Activated CD4-positive, alpha-beta T cell treated with anti-CD3 and anti-CD28 coated beads, Interleukin-2, amount 50 U/mL, for 24 hours (primary cell): ENCODE measurements at places on chromosomes 1 and 21.

DNA sequence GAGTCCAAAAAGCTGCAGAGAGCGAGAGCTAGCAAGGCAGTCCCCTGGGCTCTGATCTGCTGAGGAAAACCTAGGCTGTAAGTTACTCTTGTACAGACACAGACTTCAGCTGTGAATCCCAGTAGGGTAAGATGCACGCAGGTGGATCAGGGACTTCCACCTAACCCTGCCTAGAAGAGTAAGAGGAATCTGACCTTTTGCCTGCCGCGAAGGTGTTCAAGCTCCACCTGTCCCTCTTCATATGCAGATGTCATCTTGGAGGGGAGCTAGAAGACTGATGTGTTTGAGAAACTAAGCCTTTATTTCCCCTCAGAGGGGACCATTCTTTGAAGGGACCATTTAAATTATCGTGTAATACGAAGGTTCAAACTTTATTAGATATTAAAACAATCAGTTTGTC lies 108.6 kb upstream of the USP24 start:
- no peak for DNase-seq

- no peak for DNase-seq
These were observed 64.6 kb upstream of the TARDBP start for GRCh38 chr1:10947691-10948462.

GRCh38 chr1:94602316-94602715 lies 60.8 kb upstream of the F3 start:
- DNase-seq: no peak

DNA sequence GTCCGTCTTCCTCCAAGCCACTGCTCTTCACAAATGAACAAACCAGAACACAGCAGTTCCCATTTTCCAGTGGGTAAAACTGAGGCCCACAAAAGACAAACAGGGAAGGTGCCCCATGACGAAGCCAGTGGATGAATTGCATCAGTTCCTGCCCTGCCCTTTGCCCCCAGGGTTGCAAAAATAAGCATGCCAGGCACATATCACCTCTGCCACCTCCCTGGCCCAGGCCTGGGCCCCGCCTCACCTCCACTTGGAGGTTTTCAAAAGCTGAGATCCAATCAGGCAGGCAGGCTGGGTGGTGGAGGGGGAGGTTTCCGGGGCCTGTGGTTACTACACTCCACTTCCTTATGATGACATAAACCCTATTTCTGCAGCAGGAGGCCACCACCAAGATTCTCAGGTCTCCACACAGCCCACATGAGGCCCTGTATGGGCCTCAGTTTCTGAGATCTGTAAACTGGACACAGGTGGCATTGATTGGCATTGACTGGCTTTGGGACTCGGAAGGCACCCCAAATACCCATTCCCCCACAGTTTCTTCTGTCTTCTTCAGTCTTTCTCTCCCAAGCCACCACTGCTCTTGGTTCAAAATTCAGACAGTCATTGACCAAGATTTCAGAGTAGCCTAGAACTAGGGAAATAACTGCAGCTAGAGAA lies 4.1 kb downstream of the KIF21B start:
- peak; percentile 65 for DNase-seq

GRCh38 chr1:24805534-24806301 lies 60.5 kb downstream of the CLIC4 start:
- DNase-seq: no peak

- no peak for DNase-seq
These were observed 493.7 kb upstream of the PLXNA2 start for GRCh38 chr1:208737922-208738321.

DNA sequence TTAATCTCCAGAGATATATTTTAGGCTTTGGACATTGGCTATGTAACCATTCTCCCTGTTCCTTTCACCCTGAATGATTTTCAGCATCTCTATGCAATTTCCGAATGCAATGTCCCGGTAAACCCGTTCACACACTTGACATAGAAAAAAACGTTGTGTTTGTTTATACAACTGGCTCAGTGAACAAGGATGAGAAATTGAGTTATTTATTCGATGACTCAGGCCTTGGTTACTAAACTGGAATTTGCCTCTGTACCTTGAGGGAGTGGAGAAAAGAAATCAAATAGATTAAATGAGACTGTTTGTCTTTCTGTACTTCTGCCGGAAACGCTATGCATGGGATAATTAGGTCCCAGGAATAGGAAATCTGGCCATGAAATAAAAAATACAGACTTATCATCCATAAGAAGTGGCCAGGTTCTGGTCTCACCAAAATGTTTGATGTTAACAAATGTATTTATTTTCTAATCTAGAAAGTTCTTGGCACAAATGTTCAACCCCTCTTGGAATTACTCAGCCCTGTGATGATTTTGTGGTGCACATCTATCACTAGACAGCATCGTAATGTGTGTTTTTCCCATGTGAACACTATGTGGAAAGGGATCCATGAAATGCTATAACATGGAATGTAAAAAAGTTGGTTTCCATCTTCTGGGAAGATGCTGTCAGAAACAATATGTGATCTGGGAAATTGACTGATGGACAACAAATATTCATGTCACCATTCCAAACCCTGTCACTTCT lies 253.9 kb downstream of the DUSP10 start:
- no peak for DNase-seq

- no peak for DNase-seq
These were observed 15.7 kb downstream of the PATJ start for GRCh38 chr1:61757950-61758349.

GRCh38 chr1:171226747-171227370 lies 21.4 kb upstream of the FMO1 start:
- DNase-seq: no peak

GRCh38 chr1:230773396-230774033 lies 26.3 kb downstream of the CAPN9 start:
- DNase-seq: no peak

- DNase-seq: no peak
These were observed 463.5 kb downstream of the LMO4 start for GRCh38 chr1:87791931-87792740.

DNA sequence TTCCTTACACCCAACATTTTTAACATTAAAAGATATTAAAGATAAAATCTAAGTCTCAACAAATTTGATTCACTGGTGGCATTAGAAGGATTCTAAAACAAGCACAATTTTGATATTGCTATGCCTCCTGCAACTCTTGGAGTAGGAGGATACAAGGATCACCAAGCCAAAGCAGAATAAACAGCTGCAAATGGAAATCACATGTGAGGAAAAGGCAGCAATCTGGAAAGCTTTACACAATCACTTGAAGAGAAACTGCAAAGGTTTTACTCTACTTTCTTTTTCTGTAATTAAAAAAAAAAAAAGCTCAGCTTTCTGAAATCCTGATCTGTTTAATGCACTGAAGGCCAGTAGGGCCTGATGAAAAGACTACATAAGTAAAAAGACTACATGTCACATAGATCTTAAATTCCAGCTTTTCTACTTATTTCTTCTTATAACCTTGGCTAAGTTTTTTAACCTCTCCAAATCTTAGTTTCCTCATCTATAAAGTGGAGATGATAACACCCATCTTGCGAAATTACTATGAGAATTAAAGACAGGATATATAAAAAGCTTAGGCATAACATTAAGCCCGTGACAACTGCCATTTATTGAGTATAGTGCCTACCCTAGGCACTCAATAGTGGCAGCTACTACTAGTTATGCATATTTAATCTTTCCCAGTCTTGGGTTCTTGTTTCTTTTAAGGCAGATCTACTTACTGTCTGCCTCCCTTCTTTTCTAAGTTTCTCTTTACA lies 73.5 kb downstream of the EPS15 start:
- no peak for DNase-seq

GRCh38 chr1:182426442-182427430 lies 23.2 kb upstream of the RGSL1 start:
- no peak for DNase-seq

DNA sequence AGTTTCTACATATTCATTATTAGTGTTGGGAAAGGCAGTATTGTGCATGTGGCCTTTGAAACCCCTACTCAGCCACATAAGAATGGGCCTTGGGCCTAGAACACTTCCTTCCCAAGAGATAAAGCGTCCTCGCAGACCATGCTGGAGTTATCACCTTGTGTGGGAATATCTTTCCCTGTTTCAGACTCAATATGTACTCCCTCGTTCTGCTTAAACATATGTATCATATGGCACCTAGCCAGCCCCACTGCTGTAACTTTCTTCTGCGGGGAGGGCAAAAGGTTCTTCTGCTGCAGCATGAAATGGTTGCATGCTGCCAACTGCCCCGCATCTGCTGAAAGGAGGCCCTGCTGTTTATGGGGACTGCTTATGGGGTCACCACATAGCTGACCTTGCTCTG lies 92.0 kb downstream of the CRB1 start:
- DNase-seq: no peak

GRCh38 chr1:114090738-114091505 lies 62.7 kb downstream of the SYT6 start:
- no peak for DNase-seq

DNA sequence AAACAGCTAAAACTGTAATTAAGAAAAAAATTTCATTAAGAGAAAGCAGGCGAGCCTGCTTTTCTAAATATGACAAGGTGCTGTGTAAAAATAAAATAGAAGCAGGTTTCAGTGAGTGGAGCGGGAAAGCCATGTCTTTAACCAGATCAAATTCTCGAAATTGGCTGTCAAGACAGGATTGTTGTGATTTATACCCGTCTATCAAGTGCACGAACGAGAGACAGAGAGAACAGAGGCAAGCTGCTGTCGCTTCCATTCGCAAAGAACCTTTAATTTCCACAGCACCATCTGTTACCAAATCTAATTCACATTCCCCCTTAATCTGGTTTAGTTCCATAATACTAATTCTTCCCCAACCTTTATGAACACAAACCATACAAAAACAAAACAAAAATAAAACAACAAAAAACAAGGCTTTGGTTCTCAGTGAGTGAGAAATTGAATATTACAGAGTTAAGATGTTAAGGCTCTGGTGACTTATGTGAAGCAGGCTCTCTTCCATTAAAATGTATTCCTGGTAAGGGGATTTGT lies 35.0 kb downstream of the ESRRG start:
- DNase-seq: no peak

DNA sequence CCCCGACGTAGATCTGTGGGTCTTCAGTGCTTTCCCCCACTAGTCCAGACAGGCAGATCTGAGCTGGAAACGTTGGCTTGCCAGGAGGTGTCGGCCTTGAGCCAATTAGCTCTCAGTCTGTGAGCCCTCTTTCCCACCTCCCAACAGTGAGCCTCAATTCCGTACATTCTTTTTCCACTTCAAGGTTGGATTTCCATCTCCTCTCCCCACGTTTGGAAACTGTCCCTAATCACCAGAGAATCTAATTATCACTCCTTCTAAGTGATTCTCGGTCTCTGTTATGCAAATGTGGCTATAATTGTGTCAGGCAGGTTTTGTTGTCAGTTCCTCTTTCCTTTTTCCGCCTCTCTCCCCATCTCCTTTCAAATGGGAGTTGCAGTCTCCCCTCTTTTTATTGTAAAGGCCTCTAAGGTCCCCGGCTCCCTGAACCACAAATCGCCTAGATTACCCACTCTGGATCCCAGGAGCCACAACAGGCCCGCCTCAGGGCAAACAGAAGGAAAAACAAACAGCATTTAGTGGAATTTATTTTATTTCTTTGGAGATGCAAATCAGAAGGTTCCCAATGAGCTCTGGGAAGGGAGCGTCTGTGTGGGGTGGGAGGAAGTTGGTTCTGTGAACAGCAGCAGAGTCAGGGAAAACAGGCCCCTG lies 29.4 kb upstream of the LRRN2 start:
- DNase-seq: no peak

GRCh38 chr1:246878551-246878950 lies 53.2 kb downstream of the AHCTF1 start:
- no peak for DNase-seq

DNA sequence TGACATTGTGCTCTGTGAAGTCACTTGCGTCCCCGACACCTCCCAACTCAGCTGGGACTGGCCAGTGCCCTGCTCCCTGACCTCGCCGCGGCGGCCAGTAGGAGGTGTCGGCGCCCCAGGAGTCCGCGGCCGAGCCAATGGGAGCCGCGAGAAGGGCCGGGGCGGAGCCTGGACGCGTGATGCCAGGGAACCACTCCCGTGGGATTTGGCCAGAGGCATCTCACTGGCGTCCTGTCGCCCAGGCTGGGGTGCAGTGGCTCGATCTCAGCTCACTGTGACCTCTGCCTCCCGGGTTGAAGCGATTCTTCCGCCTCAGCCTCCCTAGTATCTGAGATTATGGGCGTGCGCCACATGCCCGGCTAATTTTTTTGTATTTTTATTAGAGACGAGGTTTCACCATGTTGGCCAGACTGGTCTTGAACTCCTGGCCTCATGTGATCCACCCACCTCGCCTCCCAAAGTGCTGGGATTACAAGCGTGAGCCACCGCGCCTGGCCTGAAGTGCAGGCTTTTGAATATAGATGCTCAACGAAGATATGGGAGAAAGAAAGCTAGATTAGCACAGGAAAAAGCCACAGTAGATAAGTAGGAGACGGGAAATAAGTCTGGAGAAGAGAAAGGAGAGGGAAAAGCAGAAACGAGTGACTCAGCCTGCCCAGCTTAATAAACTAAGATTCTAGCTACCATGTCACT lies 38.0 kb downstream of the ZBTB8OS start:
- no peak for DNase-seq

DNA sequence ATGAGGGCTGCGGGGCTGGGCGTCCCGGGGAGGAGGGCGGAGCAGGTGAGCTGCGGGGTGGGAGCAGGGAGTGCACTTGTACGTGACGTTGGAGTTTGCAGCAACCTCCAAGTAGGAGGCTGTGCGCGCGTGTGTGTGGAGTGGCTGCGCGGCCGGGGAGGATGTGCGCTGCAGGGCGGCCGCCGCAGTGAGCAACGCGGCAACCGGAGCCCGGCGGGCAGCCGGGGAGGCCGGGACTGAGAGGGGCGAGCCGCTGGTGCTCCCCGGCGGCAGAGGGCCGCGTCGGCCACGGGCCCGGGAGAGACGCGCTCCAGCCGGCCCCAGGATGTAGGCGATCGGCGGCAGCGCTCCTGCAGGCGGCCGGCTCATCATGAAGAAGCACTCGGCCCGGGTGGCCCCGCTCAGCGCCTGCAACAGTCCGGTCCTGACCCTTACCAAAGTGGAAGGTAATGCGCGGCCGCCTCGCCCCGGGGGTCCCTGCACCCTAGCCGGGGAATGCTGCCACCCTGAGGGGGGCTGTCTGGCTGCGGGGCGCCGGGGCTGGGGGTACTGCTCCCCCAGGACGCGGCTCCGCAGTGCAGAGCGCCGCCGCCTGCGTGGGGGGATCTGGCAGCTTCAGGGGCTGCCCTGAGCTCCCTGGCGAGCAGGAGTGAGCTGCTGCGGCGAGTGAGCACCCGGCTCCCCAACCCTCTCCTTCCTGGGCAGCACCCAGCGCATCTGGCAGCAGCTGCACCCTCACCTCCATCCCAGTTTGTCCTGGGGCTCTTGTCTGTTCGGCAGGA lies 158.9 kb upstream of the COA6 start:
- DNase-seq: peak; percentile 22

GRCh38 chr1:114290776-114291175 lies 137.1 kb upstream of the SYT6 start:
- DNase-seq: no peak

DNA sequence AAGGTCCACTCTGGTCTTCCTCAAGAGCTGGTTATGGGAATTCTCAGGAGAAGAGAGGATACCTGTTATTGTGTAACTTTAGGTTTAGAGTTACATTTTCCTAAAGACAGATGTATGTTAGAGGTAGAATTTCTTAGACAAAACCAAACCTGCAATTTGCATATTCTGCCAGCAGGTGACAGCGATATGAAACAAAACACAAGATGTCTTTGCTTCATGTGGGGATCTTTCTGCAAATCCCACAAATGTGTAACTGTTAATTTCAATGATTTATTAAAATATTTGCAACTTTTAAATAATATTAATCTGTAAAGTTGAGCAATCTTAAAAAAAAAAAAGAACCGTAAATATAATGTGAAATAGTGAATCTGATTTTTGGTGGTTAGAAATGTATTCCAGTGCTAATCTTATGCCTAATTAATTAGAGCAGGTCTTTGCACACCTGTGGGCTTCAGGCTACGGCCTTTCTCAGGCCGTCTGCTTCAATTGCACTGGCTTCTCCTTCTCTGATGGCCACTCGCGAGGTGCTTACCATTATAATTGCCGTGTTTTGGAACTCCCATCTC lies 33.4 kb downstream of the FAM78B start:
- no peak for DNase-seq
